HepG2 (cell line): ENCODE measurements at places on chromosomes 7 and 10. TPM values are rescaled to one million over a fixed set of nuclear protein-coding genes. Genes with fewer than 3 reads are reported as not detected.

GRCh38 chr7:55475855-55476803, 96.2 kb downstream of the VOPP1 start:
- DNase-seq, result no peak

- DNase-seq, result no peak
Measured at GRCh38 chr10:129541200-129541599, 74.2 kb downstream of the MGMT start.

- no peak for DNase-seq
Measured at GRCh38 chr7:11604505-11604904, 227.5 kb downstream of the THSD7A start.

The NPC1L1 gene
- polyA plus RNA-seq, result 14.5 and 26.6 TPM in 2 replicates

The HIPK2 gene
- 17.0 and 20.2 TPM in 2 replicates for polyA plus RNA-seq
